NCI-H748 treated with DMSO at 0.1 percent for 48 hours (cell line): ENCODE measurements at places on chromosomes 1 and 21.

DNA sequence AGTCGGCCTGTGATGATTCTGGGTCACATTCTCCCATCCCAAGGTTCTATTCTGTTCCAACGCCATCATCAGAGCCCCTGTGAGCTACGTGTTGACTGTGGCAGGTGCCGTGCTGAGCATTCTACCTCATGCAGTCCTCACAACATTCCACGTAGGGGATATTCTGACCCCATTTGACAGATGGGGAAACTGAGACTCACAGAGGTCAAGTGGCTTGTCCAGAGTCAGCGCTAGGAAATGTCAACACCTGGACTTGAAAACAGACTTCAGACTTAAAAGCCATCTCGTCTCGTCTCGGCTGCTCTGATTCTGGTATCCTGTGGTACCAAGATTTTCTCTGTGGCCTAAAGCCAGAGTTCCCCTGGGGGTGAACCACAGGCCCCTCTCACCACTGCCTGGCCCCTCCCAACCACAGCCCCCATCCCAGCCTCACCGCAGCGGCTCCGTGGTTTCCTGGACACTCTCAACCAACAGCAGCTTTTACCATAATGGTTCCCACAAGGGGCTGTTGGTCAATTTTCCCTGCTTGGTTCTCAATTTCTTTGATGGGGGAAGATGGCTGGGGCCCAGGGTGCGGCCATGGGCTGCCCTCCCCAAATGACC, 39.6 kb downstream of the SDC3 start:
- no peak for DNase-seq

DNA sequence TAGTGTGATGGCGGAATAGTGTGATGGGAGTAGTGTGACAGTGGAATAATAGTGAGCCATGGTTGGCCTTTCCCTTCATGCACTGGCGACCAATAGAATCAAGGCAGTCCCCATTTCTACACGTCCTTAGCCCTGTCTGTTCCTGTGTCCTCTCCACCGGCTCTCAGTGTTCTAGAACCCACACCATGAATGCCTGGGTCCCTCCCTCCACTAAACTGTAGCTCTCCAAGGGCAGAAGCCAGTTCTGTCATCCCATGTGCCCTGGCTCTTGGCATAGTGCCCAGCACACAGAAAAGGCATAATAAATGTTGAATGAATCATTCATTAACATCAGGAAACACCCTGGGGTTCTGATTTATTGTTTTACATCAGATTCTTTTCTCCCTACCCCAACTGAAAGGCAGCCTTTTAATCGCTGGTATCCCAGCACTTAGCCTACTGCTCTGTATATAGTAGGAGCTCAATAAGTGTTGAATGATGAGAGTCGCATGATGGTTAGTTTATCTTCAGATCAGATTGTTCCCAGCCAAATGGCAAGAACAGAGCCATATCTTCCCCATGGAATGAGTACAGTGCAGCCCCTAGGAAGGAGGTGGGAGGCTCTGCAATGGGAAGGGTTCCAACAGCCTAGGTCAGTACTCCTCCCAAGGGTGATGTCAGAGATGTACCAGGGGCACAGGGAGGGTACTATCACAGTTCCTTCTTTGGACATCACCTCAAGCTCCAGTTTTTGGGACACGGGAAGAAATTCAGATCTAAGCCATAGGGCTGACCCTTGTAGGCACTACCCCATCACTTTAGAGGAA, 325.7 kb downstream of the HHAT start:
- DNase-seq = no peak

DNA sequence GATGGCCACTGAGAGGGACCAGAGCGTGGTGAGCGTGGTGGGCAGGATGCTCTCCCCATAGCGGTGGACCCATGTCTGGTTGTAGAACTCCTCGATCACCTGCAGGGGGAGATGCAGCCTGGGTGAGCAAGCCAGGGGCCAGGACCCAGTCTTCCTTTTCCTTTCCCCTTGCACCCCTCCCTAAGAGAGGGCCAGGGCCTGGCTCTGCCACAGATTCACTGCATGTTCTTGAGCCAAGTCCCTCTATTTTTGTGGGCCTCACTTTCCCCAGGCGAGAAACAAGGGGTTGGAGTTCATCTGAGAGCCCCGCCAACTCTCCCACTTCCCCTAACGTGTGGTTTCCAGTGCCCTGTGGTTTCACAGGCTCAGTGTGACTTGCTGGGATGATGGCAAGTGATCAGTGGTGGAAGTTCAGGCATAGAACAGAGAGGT, 27.5 kb downstream of the SLC2A1 start:
- no peak for DNase-seq

DNA sequence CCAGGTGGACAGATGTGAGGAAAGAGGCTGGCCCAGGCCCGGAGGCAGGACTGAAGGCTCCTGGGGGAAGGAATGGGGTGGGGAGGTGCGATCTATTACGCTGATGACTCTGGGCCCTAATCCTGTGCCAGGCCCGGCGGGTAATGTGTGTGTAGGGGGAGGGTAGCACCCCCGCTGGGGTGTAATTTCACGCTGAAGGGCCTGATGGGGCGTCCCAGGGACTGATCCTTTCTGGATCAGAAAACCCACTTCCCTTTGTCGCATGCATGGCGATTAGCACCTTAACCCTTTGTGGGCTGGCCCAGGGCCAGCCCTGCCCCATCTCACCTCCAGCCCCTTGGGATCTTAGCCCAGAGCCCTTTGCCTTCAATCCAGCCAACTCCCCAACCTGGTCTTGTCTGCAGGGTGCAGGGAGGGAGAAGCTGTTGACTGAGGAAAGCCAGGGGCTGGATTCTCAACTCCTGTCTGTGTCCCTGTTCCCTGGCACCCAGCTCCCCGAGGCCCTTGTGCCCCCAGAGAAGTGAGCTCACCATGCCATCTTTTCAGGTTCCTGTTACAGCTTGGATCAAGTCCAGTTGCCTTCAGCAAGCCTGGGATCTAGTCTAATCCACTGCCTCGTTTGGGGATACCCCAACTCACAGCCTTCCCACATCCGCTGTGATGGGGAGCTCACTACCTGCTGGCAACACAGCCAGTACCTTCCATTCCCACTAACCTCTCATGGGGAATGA, 26.0 kb downstream of the KNCN start:
- no peak for DNase-seq

- no peak for DNase-seq
Measured at GRCh38 chr1:174996476-174996875, 3.3 kb upstream of the CACYBP start.

- no peak for DNase-seq
Measured at GRCh38 chr1:248710305-248710900, 7.8 kb upstream of the OR14I1 start.
